Caki2 (cell line): ENCODE measurements at places on chromosomes 1 and 21.
A peak's percentile ranks its signal among the peaks of the same experiment; 100 is the strongest.

GRCh38 chr1:4710592-4711415 lies 56.4 kb downstream of the AJAP1 start:
- DNase-seq: no peak

GRCh38 chr1:83627045-83627444 lies 371.9 kb downstream of the TTLL7 start:
- DNase-seq: no peak

GRCh38 chr21:45448810-45449657 lies 44.1 kb downstream of the COL18A1 start:
- DNase-seq: no peak

- no peak for DNase-seq
Observed at GRCh38 chr1:52601519-52601918, 652 bp upstream of the GPX7 start.

- DNase-seq: no peak
Observed at GRCh38 chr1:91123773-91124172, 101.9 kb upstream of the ZNF644 start.

DNA sequence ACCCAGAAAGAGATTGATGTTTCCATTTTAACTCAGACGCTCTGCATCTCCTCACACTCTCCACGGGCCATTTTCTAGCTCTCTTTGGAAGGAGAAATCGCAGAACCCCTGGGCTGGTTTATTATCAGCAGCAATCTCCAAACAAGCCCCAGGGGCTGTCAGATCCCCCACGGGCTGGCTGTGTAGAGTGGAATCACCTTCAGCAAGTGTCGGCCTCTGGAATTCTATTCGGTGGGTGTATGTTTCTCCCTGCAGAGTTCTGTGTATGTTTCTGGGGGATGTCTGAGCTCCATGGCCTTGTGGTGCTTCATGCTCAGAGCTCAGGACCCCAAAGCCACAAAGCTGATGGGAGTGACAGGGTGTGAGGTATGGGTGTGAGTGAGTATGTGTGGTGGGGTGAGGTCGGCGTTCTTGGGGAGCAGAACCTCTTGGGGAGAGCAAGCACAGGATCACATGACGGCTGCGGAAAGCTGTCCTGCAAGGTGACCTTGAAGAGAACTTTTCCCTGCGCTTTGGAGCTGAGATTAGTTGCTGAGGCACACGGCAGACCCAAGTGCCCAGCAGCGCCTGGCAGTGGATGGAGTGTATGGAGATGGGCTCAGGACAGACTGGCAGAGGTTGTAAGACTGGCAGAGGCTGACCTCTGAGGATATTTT lies 489 bp downstream of the ACOT11 start:
- no peak for DNase-seq

- no peak for DNase-seq
Observed at GRCh38 chr1:161175771-161176453, 1.4 kb downstream of the B4GALT3 start.

DNA sequence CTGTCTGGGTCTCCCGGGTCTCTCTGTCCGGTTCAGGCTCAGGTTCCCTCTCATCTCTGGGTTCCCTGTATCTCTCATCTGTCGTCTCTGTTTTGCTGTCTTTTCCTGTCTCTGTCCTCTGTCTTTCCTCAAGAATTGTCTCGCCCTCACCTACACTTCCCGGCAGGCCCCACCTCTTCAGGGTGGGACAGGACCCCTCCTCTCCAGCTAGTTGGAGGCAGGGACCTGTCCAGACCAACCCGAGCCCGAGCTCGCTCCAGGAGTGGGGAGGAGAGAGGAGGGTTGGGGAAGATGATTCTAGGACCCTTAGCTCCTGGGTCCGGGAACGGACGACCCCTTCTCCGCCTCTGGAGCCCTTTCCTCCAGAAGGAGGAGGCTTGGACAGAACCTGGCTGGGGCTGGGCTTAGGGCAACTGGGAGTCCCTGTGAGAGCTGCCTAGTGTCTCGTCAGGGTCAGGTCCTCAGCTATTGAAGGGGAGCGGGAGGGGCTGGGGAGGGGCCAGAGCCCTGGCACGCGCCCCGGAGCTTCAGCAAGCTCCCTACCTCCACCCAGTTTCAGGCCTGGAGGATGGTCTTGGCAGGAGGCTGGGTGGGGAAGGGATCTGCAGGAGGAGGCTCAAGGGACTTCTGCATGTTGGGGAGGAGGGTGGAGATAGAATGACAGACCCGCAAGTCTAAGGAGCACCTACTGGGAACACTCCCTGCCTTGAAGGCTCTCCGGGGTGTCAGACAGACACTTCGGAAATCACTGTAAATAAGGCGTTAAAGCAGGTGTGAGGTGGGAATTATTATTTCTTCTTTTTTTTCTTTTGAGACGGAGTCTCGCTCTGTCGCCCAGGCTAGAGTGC lies 26.3 kb upstream of the EPB41 start:
- DNase-seq: no peak

GRCh38 chr1:221822591-221822990 lies 80.7 kb upstream of the DUSP10 start:
- DNase-seq: no peak

- DNase-seq: no peak
Observed at GRCh38 chr1:167510244-167510643, 8.1 kb downstream of the CD247 start.

DNA sequence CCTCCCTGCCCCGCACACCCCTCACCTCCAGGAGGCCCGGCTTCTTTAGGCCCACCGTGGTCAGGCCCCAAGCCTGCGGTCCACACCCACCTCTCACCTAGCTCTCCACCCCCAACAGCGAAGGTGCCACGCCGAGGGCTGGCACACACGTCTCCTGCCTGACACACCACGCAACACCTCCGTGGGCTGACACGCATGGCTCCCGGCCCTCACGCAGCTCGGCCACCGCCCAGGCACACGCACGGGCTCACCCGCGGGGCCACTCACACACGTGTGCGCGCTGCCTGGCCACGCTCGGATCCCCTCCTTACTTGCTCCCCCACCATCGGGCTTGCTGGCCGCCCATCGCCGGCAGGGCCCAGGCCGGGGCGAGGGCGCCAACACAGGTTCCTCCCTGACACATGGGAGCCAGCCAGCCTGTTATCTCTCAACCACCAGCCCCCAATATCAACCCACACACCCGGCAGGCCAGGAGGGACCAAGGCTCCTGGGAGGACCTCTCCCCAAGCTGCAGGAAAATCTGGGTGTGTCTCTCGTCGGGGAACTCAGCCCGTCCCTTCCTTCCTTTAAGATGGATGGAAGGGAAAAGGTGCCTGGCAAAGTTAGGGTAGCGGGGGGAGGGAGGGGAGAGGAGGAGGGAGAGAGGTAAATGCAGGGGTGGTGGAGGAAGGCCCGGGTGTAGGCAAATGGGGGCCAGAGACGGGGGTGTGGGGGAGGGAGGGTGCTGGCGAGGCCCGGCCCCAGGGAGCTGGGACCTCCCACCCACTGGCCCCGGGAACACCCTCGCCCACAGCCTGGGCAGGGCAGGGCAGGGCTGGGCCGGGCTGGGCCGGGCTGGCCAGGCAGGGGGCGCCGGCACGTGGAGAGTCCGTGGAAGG lies 546 bp downstream of the ELOVL1 start:
- no peak for DNase-seq

DNA sequence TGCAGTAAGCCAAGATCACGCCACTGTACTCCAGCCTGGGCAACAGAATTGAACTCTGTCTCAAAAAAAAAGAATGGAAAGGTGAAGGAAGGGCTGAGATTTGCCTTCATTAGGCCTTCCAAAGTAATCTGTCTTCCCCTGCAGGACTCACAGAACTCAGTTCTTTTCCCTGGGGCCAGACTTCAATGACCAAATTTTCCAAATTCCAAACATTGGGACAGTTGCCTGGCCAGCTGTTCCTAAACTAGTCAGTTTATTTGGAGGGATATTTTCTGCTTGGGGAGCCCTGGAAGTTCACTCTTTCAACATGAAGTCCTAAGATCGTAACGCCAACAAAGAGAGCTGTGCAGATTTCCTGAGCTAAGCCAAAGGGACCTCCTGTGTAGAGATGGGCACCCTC lies 5.4 kb upstream of the DEDD start:
- no peak for DNase-seq

DNA sequence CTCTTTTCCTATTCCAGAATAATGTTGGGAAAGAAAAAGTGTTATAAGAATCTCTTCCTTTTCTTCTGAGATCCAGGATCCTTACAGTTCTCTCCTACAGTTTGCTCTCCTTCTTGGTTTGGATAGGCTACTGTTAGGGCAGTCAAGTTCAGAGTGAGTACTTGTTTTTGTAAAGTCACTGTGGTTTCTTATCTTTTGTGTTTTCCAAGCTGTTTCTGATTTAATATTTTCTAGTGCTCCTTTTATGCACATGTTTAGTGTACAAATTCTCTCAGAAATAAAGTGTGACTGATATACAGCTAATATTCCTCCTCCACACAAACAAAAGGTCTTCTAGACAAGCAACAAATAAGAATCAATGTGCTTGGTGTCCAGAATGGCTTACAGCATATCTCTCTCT lies 107.7 kb downstream of the BACH1 start:
- no peak for DNase-seq

DNA sequence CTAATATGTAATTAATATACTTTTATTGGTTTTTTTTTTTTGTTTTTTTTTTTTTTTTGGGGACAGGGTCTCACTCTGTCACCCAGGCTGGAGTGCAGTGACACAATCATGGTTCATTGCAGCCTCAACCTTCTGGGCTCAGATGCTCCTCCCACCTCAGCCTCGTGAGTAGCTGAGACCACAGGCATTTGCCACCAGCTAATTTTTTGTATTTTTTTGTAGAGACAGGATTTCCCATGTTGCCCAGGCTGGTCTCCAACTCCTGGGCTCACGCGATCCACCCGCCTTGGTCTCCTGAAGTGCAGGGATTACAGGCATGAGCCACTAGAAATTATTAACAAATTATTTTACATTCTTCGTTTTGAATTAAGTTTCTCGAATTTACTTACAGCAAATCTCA lies 16.8 kb upstream of the POGZ start:
- no peak for DNase-seq

- no peak for DNase-seq
Observed at GRCh38 chr1:53728702-53729455, 10.1 kb downstream of the GLIS1 start.

- DNase-seq: no peak
Observed at GRCh38 chr1:203506858-203507626, 13.1 kb downstream of the OPTC start.

DNA sequence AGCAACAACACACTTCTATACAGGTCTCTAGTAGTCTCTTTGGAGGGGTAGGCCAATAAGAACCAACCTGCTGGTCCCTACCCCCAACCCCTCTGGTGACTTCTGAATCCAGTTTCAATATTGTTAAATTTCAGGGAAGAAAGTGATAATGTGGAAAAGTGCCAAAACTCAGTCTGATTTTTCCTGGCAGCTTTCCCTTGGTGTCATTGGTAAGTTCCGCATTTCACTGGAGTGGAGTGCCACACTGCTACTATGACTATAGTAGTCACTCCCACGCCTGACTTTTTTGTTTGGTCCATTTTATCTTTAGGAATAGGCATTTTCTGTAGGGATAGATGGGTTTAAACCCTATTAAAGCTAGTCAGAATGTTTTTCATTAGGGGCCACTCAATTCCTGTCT lies 5.7 kb upstream of the ARID1A start:
- no peak for DNase-seq

DNA sequence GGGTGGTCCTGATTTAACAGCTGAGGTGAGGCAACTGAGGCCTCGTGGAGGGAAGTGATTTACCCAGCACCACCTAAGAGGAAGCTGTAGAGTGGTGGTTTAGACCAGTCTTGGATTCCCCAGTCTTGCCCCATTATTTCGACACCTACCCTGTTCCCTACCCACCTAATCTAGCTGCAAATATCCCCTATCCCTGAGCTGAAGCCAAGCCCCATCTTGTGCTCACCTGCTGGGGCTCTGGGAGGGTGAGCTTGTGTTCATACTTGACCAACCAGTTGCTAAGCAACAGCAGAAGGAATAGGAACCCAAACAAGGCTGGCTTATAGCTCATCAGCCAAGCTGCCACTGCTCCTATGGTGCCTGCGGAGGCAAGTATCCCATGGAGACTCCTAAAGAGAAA lies 2.0 kb downstream of the TEX46 start:
- peak; percentile 72 for DNase-seq

DNA sequence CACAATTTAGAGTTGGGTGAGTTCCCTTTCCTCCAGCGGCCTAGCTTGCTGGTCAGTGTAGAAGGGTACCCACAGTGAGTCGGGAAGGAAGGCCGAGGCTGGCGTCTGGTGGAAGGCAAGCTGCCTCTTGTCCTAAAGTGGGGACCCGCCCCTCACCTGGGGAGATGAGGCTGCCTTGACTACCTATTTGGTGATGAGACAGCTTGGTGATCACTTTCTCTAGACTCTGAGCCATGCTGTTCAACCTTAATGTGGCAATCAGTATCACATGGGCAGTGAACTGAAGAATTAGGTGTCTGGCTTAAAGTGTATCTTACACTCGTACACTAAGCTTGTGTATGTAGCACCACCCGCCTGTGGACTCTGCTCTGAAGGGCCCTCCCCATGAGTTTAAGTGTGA lies 100.7 kb downstream of the COLGALT2 start:
- no peak for DNase-seq

- DNase-seq: no peak
Observed at GRCh38 chr1:19035377-19036040, 79.0 kb upstream of the IFFO2 start.

- DNase-seq: no peak
Observed at GRCh38 chr1:116962987-116963639, 38.4 kb upstream of the CD101 start.

GRCh38 chr1:1540090-1540817 lies at the start of gene TMEM240:
TMEM240 (minus strand) TSS chr1:1540624; CDS start chr1:1540346, 278 bp downstream.
- DNase-seq: no peak

GRCh38 chr1:165954940-165955339 lies 127.5 kb downstream of the UCK2 start:
- no peak for DNase-seq

GRCh38 chr1:17922833-17923232 lies 167.7 kb downstream of the ACTL8 start:
- DNase-seq: no peak

DNA sequence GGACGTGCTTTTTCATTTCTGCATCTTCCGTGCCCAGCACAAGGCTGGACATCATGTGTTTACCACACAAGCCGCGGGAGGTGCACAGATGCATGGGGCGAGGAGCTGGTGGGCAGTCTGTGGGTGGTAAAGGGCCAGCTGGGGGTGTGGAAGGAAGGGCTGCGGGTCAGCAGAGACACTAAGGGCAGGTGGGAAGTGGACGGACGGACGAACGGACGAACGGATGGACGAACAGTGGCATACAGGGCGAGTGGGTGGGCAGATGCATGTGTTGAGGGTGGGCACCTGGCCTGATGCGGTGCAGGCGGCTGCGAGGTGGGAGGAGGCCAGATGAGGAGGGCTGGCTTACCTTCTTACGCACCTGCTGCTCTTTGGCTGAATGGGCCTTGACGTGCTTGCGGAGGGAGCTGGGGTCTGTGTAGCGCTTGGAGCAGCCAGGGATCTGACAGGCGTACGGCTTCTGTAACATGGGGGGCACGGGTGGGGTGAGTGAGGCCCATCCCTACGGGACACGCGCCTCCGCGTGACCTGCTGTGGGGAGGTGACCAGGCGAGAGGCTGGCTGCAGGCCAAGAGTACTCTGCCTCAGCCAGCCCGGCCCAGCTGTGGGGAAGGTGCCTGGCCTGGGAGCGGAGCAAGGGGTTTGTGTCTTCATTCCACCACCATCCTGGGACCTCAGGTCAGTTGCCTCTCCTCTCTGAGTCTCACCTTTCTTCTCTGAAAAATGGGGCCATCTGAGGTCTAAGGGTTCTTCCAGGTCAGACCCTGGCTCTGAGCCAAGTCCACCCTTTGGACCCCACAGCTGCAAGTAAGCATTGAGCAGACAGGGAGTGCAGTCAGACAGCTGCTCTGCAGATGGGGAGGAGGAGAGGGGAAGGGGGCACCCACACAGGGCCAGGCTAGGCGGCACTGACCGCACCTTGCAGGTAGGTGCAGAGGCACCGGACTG lies 65.5 kb downstream of the DMRTB1 start:
- no peak for DNase-seq
